Esophagus squamous epithelium (tissue), 5 donors: ENCODE measurements at places on chromosomes 6 and 20.

DNA sequence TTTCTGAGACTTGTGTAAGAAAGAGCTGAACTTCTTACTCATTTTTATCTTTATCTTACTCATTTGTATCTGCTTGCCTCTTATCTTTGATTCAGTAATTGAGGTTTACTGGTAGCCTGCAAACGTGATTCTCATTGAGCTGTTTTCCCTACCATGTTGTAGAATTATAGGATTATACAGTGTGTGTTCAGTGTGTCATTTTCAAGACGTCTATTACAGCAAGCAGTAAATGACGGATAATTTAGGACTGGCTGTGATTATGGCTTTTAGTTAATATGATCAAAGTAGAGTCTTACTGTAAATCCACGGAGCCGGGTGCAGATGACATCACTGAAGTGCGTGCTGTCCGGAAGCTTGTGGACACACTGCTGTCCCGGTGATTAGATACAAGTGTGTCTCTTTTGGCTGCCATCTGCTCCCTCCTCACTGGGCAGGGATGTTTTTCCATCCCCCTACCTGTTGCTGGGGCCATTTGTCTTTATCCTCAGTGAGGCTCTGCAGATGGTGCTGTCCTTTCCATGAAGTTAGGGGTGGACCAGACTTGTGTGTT is 6.0 kb downstream of the NELFCD start:
- DNase-seq = no peak

DNA sequence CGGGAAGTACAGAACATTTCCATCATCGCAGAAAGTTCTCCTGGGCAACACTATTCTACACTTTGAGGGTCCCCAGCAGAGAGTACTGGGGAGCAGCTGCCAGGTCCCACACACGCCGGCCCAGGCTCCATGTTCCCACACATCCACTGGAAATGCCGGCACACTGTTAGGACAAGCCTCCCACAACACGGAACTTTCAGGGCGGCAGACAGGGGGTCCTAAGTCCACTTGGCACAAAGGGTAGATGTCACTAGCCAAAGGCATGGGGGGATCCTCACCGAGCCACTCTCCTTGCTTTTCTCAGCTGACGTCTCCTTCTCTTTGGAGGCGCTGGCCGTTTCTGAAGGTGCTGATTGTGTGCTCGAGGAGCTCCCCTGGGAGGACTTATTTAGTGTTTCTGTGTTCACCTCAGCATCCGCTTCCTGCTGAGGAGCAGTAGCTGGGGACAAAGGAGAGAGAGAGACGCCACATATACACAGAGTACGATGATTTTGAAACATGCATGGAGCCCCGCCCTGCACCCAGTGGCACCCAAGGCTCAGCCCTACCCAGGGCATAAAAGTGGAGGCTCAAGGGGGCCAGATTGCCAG is 135.4 kb downstream of the ZMYND8 start:
- DNase-seq = no peak

DNA sequence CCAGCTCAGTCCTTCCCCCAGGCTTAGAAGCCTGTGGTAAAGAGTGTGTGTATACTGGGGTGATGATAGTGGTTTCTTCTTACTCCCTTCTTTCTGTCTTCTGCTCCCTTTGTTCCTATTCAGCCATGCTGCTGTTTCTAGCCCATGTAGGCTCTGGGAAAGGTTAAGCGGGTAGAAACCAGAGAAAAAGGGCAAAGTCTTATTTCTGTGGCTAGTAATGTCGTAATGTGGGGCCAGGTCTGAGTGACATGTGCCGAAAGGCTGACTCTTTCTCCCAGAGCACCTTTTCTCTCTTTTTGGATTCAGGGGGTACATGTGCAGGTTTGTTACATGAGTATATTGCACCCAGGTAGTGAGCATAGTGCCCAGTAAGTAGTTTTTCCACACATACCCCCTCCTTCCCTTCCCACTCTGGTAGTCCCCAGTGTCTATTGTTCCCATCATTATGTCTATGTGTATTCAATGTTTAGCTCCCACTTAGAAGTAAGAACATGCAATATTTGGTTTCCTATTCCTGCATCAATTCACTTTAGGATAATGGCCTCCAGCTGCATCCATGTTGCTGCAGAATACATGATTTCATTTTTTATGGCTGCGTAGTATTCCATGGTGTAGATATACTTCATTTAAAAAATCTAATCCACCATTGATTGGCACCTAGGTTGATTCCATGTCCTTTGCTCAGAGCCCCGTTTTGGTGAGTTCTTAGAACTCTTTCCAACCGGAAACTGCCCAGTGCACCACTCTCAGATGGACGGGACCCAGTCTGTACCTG is 74.3 kb downstream of the EFHC1 start:
- DNase-seq = no peak

DNA sequence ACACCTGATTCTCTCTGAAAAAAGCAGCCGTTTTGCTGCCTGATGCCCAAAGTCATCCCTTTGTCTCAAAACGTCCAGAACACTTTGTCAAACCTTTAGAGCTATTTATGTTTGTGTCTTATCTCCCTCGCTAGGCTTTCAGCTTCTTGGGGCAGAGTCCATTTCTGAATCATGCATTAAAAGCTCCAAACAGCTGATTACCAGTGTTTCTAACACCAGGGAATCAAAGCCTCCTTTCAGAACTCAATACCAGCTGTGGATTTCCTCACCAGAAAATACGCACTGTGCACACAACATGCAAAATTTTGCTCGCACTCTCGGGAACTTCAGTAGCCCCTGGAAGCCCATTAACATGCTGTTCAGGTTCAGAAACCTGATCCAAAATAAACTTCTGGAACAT is 333.3 kb downstream of the HACE1 start:
- DNase-seq = no peak

DNA sequence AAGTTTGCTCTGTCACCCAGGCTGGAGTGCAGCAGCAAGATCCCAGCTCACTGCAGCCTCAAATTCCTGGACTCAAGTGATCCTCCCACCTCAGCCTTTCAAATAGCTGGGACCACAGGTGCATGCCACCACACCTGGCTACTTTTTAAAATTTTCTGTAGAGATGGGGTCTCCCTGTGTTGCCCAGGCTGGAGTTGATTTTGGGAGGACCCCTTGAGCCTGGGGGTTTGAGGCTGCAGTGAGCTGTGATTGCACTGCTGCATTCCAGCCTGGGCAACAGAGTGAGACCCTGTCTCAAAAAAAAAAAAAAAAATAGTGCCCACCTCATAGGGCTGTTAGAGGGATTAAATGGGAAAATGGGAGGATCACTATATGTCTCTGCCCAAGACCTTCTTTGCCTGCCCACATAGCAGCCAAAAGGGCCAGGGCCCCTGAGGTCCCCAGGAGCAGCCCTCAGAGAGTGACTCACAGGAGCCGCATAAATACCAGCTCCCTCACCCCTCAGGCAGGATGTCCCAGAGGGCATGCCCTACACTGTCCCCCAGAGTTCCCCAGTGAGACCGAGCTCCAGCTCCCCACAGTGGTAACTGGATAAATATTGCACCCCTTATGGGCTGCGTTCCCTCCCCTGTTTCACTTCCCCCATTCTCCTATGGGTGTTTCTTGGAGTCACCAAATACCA is 11.7 kb upstream of the MDGA1 start:
- DNase-seq = no peak

- DNase-seq = no peak
Measured at GRCh38 chr6:139050770-139051313, 22.3 kb downstream of the ABRACL start.

DNA sequence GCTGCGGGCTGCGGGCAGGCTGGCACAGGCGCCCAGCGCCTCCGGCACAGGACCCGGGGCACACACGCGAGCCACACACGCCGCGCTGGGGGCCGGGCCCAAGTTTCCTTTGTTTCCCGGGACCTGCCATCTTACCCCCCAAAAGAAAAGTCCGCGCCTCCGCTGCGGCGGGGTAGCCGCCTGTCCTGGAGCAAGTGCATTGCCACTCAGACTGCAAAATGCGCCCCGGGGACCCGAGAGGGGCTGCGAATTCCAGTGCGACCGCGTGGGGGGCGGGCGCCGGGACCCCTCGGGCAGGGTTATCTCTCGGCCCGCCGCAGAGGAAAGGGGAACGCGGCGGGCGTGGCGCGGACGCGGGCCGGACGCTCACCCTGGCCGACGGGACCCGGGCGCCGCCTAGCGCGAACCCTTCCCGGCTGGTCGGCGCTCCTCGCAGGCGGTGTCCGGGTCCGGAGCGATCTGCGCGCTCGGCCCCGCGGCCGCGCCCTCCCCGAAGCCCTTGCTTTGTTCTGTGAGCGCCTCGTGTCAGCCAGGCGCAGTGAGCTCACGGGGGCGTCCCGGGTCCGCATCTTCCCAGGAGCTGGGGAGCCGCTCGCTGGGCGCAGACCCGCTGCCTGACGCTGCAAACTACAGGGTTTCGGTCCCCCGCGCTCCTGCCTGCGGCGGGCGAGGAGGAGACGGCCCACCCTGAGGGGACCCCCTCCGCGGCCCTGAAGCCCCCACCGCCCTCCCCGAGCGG is 639 bp upstream of the CD24 start:
- peak; percentile 14 for DNase-seq

GRCh38 chr20:4887586-4887985 is 113.7 kb downstream of the SLC23A2 start:
- DNase-seq = no peak

- DNase-seq = no peak
Measured at GRCh38 chr20:22861231-22861980, 173.7 kb upstream of the SSTR4 start.

DNA sequence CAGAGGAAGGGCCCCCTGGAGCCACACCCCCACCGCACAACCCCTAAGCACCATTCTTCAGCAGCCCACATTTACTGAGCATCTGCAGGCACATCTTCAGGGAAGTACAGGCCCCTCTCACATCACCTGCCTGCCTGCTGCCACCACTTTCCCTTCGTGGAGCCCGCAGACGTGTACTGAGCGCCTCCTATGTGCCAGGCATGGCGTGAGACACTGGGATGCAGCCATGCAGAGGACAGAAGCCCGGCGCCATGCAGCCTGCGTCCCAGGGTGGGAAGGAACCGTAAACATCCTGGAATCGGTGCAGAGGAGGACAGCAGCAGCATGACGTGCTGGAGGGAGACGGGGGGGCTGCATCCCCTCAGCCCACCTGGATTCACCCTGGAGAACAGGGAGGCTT is 78.1 kb downstream of the GRM4 start:
- no peak for DNase-seq
